NCI-H524 (cell line): ENCODE measurements at places on chromosomes 4 and X.
A peak's percentile ranks its signal among the peaks of the same experiment; 100 is the strongest.

- no peak for DNase-seq
These were observed 14.5 kb upstream of the ETNPPL start for GRCh38 chr4:108777388-108777787.

DNA sequence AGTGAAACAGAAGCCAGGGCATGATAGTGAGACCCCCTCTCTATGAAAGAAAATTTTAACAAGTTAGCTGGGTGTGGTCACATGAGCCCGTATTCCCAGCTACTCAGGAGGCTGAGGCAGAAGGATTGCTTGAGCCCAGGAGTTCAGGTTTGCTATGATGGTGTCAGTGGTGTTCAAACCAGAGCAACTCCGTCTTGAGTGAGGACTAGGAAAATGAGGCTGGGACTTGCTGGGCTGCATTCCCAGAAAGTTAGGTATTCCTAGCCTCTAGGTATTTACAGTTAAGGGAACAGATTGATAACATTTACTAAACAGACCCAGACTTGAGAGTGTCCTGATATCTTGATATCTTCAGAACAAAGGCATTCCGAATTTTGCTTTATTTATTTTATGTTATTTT, 37.0 kb upstream of the NOCT start:
- no peak for DNase-seq

DNA sequence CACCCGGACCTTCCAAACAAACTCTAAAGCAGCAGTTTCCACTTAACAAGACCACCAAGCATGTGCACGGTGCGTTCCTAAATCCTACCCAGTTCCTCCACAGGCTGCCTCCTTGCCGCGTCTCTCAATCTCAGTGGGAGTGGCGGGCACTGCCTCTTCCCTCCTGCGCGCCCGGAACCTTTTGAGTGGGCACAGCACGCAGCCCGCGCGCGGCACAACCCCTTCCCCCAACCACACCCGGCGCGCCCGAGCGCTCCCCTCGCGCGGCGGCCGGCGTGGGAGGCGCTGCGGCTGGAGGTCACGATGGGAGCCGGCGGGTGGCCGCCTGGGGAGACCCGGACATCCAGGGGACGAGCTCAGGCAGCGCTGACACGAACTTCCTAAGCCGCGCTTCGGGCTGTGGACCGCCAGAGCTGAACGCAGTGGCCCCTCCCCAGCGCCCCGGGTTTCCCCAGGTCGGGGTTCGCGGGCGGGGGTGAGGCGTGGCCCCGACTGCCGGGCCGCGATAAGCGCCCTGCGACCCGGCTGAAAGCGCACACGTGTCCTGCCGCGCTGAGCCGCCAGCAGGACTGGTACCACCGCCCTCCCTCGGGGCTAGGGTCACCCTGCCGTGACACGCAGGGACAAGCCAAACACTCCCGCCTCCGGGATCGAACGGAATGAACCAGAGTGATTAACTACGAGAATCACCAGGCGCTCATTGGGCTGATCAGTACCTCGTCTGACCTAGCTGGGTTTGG, at the start of gene ABCG2:
Gene ABCG2 (minus strand): TSS at position 151 of the 740 bp plus-strand sequence. CDS start 18,644 bp downstream, outside the sequence.
- peak; percentile 38 for DNase-seq

GRCh38 chr4:107115185-107115847, 79.2 kb upstream of the DKK2 start:
- DNase-seq, result peak; percentile 0

DNA sequence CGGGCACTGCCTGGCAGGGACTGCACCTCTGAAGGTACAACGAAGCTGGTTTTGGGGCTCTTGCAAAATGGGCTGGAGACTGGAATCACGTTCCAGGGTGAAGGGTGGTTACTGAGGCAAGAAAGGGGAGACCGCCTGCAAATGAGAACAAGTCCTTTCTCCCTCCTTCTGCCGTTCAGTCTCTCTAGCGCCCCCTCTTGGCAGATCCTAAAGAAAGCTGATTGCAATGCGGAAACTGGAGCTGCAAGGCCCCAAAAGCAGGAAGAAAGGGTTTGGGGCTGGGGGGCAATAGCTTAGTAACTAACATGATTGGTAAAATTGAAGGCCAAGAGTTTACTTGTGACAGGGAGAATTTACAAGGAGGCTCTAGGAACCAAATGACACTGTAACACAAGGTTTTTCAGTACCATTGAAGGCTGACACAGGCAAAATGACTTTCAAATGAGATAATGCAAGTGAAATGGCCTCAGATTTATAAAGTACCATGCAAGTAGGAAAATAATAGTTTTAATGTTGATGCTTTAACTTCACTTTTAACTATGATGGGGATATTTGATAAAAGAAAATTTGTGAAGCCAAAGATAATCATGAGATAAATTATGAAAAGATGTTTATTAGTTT, 222.7 kb upstream of the HAND2 start:
- DNase-seq, result no peak

DNA sequence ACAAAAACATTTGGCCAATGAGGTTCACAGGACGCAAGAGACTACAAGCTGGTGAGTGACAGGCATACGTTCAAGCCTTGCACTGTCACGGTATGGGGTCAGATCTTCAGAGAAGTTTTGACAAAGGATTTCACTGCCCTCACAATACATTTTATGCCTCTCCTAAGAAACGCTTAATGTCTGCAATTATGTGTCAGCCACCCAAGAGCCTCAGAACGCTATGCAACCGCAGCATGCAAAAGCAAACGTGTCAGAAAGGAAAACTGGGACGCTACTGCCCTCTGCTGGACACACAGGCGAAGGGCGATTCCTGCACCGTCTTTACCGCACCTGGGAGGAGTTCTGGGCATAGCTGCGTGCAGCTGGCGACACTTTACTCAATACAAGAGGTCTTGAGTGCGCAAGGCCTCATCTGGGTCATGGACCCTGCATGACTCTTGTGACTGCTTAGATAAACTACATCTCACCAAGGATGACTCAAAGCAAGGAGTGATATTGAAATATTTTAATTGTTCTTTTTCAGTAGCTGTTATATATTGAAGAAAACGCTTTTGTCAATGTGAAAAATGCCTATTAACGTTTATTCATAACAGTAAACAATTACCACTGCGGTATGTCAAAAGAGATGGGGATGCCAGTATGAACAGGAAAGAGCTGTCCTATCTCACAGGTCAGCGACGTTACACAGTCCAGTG, 147.6 kb upstream of the FRG1 start:
- DNase-seq, result peak; percentile 13

DNA sequence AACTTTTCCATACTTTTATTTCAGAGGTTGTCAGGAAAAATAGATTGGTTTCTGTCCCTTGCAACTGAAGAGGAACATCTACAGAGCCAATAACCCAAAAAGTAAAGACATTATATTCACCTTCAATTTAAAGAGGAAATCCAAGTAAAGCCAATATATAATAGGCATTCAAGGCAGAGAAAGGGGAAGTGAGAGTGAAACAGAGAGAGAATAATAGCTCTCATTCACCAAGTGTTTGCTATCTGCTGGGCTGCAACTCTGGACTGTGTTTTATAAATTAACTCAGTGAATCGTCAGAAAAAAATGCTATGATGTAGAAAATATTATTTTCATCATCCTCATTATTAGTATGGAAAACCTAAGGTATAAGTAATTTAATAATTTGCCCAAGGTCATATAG, 448.5 kb downstream of the TRAM1L1 start:
- no peak for DNase-seq

DNA sequence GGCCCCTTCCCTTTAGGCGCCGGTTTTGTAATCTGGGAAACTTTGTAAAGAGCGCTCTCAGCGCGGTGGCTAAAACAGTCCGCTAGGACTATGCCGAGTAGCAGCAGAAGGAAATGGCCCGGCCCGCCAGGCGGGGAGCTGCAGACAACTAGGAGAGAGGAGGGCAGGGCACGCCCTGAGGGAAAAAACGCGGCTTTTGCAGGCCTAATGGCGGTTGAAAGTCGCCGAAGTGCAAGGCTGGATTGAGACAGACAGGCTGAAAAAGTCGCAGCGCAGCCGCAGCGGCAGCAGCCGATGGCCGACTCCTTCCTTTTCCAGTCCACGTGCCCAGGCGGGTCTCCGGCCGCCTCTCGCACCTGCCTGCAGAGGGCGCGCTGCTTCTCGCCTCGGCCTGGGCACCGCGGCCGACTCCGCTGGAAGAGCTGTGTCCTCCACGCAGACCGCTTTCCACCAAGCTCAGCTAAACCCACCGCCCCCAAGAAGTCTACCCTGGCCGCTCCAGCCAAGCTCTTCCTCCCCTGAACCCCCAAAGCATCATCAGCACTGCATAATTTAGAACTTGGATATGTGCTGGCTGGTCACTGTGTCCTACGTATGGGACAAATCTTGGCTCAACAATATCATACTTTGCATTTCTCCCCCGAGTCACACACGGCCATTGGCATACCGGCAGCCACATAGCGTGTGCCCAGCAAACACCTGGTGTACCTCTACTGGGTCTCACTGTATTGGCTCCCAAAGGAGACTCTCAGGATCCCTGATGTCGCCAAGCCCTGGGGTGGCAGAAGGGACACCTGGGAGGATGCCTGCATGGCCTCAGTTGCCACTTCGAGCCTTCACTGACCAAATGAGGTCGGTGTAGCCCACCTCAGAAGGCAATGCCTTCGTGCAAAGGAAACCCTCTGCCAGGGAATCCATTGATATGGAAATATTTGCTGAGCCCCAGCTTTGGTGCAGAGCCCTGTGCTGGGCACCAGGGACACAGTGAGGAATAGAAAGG, 14.5 kb downstream of the SLC25A5 start:
- DNase-seq, result peak; percentile 40

DNA sequence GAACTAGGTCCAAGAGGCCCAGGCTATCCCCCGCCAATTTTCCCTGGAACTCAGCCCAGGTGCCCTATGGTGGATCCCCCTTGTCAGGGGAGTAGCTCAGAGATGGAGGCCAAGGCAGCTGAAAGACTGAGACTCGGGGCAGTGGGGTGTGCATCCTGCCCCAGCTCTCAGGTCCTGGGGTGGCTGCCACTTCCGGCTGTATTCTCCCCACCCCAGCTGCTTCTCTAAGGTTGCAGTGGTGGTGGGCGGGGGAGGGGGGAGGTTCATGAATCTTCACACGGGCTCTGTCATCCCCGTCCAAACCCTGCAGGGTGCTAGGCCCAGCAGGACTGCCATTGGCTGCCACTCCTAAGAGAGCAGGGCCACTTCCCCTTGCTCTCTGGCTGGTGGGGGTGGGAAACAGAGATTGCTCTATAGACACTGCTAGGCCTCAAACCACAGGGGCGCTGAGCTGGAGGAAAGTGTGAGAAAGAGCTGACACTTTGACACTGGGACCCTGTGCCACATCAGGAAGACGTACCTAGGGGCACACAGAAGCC, 1.5 kb downstream of the SASH3 start:
- DNase-seq, result no peak

GRCh38 chrX:68901519-68901918, 72.7 kb downstream of the EFNB1 start:
- DNase-seq, result peak; percentile 38

DNA sequence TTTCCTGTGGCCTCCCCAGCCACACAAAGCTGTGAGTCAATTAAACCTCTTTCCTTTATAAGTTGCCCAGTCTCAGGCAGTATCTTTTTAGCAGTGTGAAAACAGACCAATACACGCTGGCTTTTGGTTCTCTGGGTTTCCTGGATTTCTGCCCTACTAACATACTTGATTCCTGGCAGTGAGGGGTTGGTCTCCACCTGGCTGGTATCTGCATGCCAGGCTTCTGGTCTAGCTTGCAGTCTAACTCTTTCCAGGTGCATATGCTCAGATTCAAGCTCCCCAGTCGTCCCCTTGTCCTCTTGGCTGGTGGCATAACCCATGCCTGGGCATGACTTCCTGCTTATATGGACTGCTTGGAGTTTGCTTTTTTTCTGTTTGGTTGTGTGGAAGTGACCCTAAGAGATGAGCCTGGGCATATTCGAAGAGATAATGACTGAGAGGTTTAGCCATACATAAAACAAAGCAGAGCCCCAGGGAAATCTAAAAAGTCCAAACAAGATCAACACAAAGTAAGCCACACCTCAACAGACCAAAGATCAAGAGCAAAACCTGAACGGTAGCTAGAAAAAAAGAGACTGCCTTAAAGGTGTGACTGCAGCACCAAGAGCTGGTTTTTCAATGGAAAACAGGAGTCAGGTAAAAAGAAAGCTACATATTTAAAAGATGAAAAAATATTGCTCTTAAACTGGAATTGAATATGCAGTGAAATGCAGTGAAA, 102.1 kb upstream of the STS start:
- DNase-seq, result no peak

- no peak for DNase-seq
These were observed 90.0 kb downstream of the AREG start for GRCh38 chr4:74534936-74535335.

DNA sequence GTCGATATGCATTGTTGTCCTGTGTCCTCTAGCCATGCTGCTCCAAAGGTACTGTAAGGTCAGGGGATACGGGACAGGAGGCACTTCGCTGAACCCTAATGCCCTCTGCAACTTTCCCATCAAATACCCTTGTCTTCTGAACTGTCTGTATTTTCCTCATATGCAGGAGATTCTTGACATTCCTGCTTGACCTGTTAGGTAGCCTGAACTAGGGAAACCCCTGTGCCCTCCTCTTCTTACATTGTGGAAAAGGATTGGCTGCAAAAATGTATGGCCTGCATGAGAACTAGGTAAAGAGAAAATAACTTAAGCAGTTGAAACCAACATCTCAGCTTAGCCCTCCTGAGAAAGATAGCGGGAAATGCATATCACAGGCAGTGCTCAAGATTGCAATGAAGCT, 11.4 kb downstream of the RTL8B start:
- DNase-seq, result no peak

- DNase-seq, result no peak
These were observed 89.4 kb upstream of the PSAPL1 start for GRCh38 chr4:7524064-7524682.

- no peak for DNase-seq
These were observed 10.4 kb downstream of the HAUS7 start for GRCh38 chrX:153459986-153460385.
